ENCODE measurements at places on chromosomes 6 and 20.

DNA sequence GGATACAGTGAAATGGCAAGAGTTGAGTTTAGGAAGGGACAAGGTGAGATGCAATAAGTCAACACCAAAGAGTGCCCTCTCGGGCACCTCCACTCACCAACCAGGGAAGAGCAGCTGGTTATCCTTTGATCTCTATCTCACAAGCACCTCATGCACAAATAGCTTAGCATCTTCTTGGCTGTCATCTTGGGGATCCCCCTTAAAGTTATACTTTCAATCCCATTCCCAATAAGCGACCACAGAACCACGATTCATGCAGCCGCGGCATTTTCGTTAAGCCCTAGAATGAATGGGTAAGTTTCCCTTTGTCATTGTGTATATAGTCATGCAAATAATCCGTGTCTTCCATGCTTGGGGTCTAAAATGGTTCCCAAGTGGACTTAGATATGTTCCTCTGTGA is 73.5 kb downstream of the ADTRP start:
- DNase-seq: no peak

DNA sequence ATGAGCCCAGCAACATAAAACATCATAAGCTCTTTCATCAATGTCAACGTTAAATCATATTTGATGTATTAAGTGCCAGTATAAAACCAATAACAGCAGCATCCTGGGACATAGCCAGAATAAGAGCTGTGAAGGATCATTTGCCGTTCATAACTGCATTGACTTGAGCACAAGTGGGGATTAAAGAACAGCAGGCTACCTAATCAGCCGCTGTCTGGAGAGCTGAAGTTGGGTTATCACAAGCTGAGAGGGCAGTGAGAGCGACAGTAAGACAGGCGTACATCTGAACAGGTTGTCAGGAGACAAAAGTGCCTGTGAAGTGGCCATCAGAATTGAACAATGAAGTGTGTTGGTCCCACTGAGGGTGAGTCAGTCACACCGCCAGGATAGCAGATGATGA is 269.6 kb downstream of the GRIK2 start:
- DNase-seq: peak; percentile 60

DNA sequence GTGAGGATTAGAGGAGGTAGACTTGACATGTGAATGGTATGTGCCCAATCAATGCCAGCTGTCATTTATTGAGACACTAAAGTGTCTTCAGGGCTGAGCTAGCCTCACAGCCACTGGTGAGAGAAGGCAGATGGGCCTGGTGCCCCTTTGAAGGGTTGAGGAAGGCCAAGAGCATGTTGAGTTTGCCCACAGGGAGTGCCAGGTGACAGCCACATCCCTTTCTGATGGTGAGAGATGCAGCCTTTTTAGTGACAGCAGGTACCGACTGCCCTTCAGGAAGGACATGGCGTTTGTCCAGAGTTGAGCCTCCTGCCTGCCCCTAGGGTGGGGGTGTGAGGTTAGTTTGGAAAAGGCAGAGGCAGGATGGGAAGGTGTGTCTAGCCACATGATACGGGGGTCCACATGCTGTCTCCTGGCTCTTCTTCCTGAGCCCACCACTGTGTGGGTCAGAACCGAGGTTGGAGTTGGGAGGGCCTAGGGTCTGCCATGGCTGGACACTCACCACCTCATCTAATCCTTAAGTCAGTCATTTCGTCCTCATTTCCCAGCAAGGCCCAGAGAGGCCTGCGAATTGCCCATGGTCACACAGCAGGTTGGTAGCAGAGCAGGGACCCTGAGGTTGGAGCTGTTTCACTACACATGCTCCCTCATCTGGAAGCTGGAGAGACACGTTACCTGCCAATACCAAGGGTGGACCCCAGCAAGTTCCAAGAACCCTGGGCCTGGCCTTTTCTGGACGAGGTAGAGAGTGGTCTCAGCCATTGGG is 32.5 kb downstream of the SPDEF start:
- no peak for DNase-seq

GRCh38 chr6:12017263-12017662 is 5.2 kb downstream of the HIVEP1 start:
- no peak for DNase-seq

- no peak for DNase-seq
Measured at GRCh38 chr6:135144673-135145062, 36.4 kb upstream of the MYB start.

DNA sequence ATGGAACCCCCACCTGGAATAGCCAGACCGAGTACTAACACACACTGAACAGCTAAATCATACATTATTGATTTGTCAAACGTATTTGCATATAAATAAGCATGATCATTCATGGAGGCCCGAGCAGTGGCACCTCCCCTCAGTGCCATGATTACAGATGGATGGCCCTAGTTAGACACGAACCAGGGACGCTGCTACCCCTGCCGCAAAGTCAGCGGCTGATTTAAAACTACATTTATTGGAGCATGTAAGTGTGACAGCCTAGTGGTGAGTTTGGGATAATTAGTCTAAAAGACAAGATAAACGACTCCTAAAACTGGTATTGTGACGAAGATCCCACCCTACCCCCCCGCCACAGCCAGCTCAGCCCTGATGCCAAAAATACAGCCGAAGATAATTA is 159.1 kb upstream of the MAFB start:
- DNase-seq: no peak

GRCh38 chr6:149246691-149247384 is 70.7 kb upstream of the TAB2 start:
- no peak for DNase-seq

DNA sequence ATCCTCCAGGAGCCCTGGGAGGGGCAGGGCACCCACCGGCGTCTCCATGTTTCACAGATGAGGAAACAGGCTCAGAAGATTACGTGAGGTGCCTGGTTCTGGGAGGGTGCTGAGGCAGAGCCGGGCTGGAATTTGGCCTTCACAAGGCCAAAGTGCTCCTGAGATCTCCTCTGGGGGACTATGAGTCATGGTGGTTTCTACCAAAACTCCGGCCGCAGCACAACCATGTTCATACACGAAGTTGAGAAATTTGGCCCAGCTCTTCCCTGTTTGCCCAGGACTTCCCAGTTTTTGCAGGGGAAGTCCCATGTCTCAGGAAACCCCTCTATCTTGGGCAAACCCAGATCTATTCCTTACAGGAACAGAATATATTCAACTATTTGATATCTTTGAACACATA is 172.9 kb upstream of the CDYL start:
- DNase-seq: no peak

DNA sequence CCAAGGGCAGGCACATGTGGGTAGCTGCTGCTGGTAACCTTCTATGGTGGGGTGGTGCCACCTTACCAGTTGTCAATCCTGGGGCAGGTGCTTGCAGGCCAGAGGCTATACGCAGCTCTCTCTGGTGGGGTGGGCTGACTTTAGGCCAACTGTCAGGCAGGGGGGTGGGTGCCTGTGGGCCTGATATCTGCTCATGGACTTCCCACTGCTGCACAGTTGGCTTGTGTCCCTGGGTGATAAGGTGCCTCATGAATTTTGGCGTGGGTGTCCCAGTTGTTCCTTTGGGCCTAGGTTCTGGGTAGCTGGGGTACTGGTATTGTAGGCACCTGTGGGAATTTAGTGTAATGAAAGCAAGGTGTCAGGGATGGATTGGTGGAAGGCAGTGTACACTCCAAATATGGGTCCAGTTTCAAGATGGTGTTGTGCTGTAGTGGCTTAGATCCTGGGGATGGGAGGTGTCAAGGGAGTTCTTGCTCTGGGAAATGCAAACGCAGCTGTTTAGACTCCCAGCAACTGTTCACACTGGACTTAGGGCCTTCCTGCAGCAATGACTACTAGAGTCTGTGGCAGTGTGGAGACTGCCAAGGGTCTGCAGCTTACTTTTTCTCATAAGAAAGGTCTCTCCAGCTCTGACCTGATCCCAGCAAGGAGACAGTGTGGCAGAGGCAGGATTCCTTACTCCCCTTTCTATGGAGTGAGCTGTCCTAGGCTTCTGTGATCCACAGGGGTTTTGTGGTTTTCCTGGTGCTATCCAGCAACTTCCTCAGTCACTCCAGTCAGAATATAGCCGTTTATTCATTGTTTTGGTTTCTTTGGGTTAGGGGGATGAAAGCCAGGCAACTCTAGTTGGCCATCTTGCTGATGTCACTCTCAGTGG is 128.2 kb downstream of the CRYBG1 start:
- DNase-seq: no peak

DNA sequence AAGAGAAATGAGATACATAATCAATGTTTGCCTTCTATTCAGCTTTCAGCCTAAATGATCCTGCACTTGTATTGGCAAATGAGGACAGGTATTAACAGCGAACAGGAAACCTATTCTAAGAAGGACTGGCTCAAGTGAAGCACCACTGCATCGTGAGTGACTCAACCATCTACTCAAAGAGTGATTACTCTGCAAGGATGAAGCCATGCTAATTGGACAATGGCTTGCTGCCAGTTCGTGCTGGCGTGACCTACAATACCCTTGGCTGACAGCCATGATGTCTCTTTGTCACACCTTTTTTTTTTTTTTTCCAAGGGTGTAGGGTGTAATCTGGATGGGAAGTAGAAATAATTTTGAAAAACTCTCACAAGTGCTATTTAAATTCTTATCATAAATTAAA is 104.9 kb downstream of the GJA10 start:
- peak; percentile 95 for DNase-seq

- no peak for DNase-seq
Measured at GRCh38 chr6:36793913-36794712, 45.1 kb downstream of the CPNE5 start.

DNA sequence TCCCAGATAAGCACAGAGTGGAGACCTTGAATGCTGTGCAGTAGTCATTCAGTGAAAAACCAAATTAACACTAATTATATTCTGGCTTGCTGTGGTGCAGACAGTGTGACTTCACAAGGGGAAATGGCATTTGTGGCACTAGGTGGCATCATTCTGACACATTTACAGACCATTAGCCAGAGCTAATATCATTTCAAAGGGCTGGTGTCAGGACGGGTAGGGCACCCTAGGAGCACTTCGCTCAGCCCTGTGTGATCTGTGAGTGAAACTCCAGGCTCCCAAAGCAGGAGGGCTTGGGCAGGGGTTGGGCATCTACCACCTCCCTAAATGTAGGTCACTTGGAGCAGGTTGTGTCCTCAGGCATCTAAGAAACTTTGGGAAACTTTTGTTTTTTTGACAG is 555.8 kb downstream of the PKHD1 start:
- peak; percentile 13 for DNase-seq

- no peak for DNase-seq
Measured at GRCh38 chr6:66599541-66599940, 892.5 kb upstream of the EYS start.

DNA sequence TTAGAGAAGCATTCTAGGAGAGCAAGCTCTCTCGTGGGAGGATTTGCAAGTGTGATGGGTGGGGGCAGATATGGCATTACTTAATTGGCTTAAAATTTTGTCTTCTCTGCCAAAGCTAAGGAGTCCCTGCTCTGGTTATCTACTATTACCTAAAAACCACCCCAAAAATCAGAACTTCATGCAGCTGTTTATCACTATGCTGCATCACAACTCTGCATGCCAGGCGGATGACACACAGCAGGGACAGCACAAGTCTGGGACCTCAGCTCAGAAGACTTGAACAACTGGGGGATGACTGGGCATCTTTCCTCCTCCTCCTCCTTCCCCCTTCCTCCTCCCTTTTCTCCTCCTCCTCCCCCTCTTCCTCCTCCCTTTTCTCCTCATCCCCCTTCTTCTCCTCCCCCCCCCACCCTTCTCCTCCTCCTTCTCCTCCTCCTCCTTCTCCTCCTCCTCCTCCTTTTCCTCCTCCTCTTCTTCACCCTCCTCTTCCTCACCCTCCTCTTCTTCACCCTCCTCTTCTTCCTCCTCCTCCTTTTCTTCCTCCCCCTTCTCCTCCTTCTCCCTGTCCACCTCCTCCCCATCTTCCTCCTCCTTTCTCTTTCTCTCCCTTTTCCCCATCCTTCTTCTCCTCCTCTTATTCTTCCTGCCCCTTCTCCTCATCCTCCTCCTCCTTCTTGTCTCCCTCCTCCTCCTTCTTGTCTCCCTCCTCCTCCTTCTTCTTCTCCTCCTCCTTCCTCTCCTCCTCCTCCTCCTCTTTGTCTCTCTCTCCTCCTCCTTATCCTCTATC is 218.6 kb upstream of the PMEPA1 start:
- no peak for DNase-seq

DNA sequence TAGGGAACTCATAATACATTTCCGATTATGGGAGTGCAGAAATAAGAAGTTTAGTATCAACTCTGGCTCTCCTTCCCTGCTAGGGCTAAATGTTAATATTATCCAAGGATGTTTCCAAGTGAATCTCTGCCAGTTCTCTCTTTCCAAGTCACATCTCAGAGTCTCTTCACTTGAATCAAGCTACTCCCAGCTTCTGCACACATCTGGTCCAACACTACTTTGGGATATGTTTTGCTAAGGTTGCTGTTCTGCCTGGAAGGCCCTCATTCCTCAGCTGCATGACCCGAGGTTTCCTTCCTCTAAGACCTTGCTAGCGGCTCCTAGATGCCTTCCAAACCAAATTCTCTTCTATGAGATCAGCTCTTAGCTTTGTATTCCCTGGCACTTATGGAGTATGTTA is 331.8 kb downstream of the GJA1 start:
- no peak for DNase-seq

- DNase-seq: no peak
Measured at GRCh38 chr6:140071601-140072062, 697.2 kb upstream of the CITED2 start.

- no peak for DNase-seq
Measured at GRCh38 chr6:142845624-142846458, 99.1 kb downstream of the HIVEP2 start.

DNA sequence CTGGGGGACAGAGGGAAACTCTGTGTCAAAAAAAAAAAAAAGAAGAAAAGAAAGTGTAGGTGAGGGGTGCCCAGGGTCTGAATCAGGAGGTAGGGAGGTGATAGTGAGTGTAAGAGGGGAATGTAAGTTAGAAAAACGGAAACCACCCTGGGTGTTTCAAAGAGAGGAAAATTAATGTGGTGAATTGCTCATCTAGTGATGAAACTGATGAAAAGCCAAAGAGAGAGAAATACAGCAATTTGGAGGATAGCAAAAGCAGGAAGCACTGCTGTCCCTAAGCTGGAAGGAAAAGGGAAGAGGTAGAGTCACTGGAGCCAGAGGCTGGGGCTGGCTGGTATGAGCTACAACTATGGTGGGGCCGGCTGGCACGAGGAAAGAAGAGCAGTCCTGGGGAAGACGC is 85.0 kb upstream of the CEP85L start:
- DNase-seq: no peak

GRCh38 chr6:130661077-130661476 is 166.1 kb upstream of the SMLR1 start:
- no peak for DNase-seq

GRCh38 chr20:36526521-36527011 is 14.8 kb upstream of the MYL9 start:
- DNase-seq: no peak

GRCh38 chr6:73969971-73970970 is 274.3 kb downstream of the CD109 start:
- DNase-seq: no peak

Measured in NCI-H748 treated with DMSO at 0.1 percent for 48 hours (cell line).